SK-MEL-5 (cell line): ENCODE measurements at places on chromosomes 2 and 18. TPM values are rescaled to one million over a fixed set of nuclear protein-coding genes. Genes with fewer than 3 reads are reported as not detected.

- no peak for DNase-seq
Measured at GRCh38 chr2:198774576-198774975, 683.2 kb downstream of the SATB2 start.

DNA sequence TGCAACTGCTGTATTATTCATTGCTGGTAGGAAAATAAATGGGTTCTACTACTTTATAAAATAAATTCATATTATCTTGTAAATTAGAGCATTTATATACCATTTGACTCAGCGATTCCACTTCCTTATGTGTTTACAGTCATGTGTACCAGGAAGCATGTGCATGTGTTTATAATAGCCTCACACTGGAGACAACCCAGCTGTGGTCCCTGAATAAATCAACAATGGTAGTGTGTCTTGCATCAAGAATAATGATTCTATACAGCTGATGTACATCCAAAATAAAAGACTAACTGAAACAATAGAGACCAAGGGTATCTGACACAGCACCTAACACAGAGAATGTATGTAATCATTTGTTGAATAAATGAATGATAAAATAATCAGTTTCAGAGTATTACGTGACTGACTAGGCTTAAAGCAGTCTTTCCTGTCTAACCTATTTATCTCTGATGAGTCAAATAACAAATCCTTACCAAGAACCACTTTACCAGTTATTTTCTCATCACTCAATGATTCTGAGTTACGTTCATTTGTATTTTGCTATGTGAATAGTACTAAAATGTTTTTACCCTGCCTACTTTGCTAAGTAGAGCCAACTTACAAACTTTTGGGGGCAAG lies 216.8 kb downstream of the UBE2E3 start:
- no peak for DNase-seq

GRCh38 chr2:12479065-12479601 lies 237.6 kb upstream of the TRIB2 start:
- DNase-seq: no peak

GRCh38 chr2:56248965-56249742 lies 65.4 kb downstream of the CCDC85A start:
- DNase-seq: no peak

- no peak for DNase-seq
Measured at GRCh38 chr2:198375083-198375410, 570.7 kb downstream of the PLCL1 start.

Gene TGFA
- 2.1 and 2.4 TPM in 2 replicates for total RNA-seq

Gene BCL11A
- total RNA-seq: 3.1 and 4.7 TPM in 2 replicates

Gene IL1RN
- not detected in 2 replicates for total RNA-seq

Gene ZC3H15
- total RNA-seq: 78.0 and 82.4 TPM in 2 replicates

Gene MAPK4
- 55.8 and 62.4 TPM in 2 replicates for total RNA-seq

Gene MPPE1
- 21.7 and 29.8 TPM in 2 replicates for total RNA-seq
